ENCODE measurements at places on chromosomes 4 and X.

DNA sequence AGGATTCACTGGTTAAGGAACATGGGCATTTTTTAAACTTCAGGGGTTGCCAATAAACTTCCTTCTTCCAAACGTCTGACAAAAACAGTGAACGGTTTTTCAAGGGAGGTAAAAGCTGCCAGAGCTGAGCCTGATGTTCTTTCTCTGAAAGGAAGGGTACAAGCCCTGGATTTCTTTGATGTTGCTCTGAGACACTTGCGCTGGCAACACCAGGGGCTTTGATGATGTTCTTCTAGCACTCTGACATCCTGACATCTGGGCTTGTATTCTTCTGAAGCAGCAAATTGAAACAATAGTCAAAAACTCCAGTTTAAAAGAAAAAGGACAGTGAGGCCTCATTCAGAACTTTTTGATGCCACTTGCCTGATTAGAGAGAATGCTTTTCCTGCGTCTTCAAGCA, 11.8 kb downstream of the FTHL17 start:
- DNase-seq: no peak

DNA sequence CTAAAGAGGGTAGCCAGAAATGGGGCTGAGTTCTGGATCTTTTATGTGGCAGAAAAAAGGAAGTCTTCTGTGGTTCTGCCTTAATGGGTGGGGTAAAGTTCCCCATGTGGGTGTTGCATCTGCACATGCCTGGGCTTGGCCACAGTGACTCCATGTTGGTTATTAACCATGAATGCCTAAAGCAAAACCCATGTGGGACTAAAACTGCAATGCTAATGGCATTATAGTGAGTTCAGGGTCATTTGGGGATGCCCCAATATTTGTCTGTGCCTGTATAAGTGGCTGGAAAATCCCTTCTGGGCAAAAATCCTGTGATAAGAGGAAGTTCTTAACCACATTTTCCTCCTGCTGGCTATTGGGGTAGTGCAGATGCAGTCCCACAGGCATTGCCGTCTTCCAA, 857.4 kb downstream of the FAT4 start:
- no peak for DNase-seq

DNA sequence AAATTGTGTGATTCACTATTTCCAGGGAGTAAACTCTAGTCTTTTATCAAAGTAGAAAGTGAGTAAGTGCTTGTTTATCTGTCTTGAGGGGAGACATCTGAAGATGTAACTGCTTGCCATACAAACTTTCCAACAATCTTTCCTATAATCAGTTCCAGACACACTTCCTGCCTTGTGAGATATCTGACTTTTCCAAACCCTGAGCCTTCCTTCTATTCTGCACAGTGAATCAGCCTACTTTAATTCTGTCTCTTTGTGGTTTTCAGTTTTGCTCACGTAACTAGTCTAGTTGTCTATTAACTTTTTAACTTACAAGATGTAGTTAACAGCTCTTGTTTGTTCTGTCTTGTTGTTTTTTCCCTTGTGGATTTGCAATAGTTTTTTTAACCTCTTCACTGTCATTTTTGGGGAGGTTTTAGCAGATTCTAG, 947.8 kb downstream of the C4orf33 start:
- no peak for DNase-seq

- no peak for DNase-seq
Observed at GRCh38 chrX:79266702-79267101, 100.4 kb downstream of the ITM2A start.

- no peak for DNase-seq
Observed at GRCh38 chrX:17567821-17568220, 169.5 kb upstream of the SCML1 start.

DNA sequence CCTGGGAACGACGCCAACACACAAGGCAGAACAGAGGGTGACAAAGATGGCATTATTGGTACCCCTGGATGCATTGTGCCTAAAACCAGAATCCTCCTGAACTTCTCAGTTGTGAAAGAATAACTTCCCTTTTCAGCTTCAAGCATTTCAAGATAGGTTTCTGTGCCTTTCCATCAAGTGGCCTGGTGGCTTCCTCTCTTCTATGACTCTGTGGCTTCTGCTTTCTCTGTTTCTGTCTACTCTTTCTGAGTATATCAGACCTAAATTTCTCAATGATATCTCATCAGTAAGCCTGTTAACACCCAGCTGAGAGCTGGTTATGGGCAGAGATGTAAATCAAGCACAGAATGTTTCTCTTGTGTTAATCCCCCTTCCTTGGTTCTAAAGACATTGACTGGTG, 21.4 kb upstream of the FAM9B start:
- DNase-seq: no peak

- peak; percentile 60 for DNase-seq
Observed at GRCh38 chrX:80807992-80808735, 1.5 kb downstream of the BRWD3 start.

- no peak for DNase-seq
Observed at GRCh38 chrX:108736509-108737479, at the start of gene IRS4. IRS4 (minus strand) TSS chrX:108736563.

GRCh38 chr4:183499389-183499788, 5.5 kb upstream of the ING2 start:
- no peak for DNase-seq

DNA sequence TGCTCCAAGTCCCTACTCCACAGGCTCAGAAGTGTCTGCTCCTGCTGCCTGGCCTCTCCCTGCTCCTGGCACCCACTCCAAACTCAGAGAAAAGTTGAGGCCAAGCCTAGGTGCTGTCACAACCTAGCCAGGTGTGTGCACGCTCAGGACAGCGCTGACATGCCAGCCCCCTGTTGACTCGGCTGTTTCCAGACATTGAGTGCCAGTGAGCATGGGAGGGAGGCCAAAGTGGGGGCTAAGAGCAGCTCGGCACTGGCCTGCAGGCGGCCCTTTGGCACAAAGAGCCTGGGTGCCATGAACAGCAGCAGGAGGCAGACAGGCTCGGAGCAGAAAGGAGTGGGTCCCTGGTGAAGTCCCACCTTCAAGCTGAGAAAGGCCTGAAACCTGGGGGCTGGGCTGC, 79.6 kb upstream of the DDX60 start:
- DNase-seq: no peak

- no peak for DNase-seq
Observed at GRCh38 chrX:63809173-63809572, 24.2 kb upstream of the ARHGEF9 start.

GRCh38 chrX:13043938-13044337, 482 bp downstream of the FAM9C start:
- no peak for DNase-seq

DNA sequence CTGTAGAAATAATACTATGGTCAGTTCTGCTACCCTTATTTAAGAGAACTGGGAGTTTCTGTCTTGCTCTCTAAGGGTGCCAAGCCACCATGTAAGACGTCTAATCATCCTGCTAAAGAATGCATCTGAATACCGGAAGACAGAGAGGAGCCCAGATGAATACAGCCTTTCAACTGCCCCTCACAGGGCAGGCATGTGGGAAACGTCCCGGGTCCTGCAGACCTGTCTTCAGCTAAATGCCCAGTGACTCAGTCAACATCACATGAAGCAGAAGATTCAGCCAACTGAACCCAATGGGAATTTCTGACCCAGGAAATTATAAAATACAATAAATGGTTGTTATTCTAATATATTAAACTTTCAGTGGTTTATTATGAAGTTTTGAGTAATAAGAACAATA, 2141.0 kb upstream of the AGA start:
- no peak for DNase-seq

- no peak for DNase-seq
Observed at GRCh38 chr4:86449746-86450588, 90.1 kb upstream of the MAPK10 start.

DNA sequence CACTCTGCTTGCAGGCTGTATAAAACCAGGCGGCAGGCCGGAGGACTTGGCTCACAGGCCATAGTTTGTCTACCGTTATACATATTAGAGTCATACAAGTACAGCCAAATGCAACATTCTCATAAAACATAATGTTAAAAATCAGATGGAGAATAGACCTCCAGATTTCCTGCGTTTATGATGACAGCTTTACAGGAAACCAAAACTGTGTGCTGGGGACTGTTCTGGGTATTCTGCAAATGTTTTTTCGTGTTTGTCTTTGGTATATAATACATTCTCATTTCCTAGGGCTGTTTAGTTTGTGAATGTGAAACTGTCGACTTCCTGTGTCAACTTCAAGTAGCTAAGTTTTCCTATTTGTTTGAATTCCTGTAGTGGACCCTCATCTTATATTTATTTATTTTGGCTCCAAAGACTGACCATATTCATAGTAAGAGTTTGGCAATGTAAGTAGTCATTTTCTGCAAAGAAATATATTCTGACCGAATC, 79.5 kb upstream of the FAM9C start:
- DNase-seq: no peak

- no peak for DNase-seq
Observed at GRCh38 chr4:67565284-67565683, 6.8 kb downstream of the STAP1 start.

DNA sequence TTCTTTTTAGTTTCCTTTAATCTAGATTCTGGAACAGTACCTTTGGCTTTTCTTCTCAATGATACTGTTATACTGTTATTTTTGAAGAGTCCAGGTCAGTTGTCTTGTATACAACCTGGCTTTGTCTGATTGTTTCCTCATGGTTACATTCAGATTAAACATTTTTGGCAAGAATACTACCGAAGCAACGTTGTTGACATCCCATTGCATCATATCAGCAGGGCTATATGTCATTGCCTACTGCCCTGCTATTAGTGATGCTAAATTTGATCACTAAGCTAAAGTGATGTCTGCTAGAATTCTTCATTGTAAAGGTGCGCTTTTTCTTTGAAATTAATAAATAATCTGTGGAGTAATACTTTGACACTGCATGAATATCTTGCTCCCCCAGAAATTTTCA, 5.8 kb upstream of the ATP1B4 start:
- no peak for DNase-seq

DNA sequence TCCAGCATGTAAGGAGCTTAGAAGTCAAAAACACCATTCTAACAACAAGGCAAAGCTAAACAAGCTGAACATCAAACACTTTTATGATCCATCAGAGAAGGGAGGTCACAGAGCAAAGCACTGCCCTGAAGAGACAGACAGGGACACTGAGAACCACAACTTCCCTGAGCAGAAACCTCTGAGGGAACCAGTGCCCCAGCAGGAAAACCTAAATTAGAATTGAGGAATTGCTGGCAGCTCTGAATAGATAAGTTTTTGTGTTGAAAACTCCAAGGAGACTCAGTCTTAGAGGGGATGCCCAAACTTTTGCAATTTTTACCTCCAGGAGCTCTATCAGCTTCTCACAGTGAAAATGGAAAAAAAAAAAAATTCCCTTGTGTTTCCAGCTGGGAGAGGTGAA, 83.0 kb upstream of the MAPK10 start:
- no peak for DNase-seq

GRCh38 chr4:139282065-139282720, 2.2 kb upstream of the MGARP start:
- no peak for DNase-seq

- no peak for DNase-seq
Observed at GRCh38 chr4:152064282-152064681, 303.5 kb upstream of the GATB start.

DNA sequence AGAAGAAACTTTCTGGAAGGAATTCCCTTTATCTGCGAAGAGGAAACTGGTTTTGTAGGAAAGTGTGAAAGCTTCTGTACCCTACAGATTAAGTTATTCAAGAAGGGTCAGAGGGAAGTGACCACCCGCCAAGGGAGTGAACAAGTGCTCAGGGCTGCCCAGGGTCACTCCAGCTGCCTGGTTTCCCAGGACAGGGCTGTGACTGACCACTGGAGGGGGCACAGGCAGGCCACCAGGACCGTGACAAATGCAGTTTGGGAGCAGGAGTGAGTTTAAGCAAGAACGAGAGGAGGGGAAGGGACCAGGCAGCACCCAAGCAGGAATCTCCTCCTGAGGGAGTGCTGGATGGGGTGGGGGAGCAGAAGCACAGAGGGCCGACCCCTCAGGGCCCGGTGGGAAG, 34.2 kb downstream of the ZFYVE28 start:
- DNase-seq: no peak

DNA sequence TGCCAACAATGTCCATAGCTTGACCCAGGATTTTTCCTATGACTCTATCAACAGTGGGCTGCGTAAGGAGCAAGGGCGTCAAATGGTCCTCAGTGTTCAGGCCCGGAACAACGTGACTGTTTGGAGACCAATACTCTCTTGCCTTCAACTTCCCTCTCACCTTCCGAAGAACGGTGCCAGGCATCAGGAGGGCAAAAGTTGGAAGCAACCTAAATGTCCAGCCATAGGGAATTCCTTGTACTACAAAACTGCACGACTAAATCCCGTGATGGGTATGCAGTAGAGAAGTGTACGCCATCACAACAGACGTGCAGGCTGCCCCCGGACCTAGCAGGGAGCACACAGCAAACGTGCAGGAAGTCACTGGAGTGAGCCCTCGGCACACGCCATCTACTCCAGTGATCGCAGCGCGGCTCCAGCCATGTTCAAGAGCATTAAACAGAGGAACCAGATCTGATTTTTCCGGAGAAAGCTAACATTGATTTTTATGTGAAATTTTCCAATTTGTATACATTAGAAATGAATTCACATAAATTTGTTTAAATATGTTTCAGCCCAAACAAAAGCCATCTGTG, 79.0 kb downstream of the JAKMIP1 start:
- DNase-seq: no peak

- DNase-seq: no peak
Observed at GRCh38 chrX:103878466-103879122, 46.5 kb upstream of the RAB9B start.

- no peak for DNase-seq
Observed at GRCh38 chr4:169060391-169061091, 50.5 kb upstream of the CBR4 start.

- DNase-seq: no peak
Observed at GRCh38 chrX:108217876-108218275, 126.3 kb downstream of the ATG4A start.

Data from activated CD4-positive, alpha-beta T cell treated with anti-CD3 and anti-CD28 coated beads for 24 hours (primary cell).